ENCODE measurements at places on chromosomes 2 and 18. TPM values are rescaled to one million over a fixed set of nuclear protein-coding genes. Genes with fewer than 3 reads are reported as not detected.

DNA sequence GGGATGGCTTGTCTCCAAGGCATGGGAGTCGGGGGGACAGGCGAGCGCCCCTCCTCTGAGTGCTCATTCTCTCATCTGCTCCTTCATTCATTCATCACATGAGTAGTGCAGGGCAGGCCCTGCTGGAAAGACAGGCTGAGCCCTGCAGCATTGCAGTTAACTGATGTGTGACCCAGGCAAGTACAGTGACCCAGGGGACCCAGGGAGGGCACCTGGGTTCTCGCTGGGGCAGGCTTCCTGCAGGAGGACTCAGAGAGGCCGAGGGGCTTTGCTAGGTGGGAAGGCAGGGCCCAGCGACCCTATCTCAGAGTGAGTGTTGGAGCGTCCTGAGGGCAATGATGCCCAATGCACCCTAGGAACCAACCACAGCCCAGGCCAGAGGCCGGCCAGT lies 30.6 kb downstream of the HJURP start:
- no peak for DNase-seq

The ABCG5 gene
- not detected for polyA plus RNA-seq

The MRPS5 gene
- 45.0 TPM for polyA plus RNA-seq

DNA sequence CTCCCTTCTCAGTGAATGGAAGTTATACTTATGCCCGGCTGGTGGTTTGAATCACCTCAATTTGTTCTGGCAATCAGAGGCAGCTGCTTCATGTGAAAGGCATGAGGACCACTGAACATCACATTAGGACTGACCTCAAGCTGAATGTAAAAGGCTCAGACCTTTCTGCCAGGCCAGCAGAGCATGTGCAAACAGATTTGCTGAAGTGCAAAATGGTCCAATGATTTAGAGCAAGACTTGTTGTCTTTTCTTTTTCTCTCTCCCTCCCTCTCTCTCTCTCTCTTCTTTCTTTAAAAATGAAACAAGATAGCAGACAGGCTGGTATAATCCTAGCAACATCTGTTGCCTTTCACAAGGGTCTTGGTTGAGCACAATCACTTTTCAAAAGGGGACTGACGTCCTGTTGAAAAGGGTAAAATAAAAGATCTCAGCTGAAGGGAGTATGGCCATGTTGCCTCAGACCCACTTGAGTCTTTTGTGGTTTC lies 13.3 kb upstream of the CDH7 start:
- DNase-seq, result no peak

The CDC42EP3 gene
- 191 TPM for polyA plus RNA-seq

- no peak for DNase-seq
Measured at GRCh38 chr2:17594533-17595401, 54.3 kb downstream of the VSNL1 start.

The RNF144A gene
- 0.12 TPM for polyA plus RNA-seq

The HTR2B gene
- polyA plus RNA-seq, result 1.8 TPM

DNA sequence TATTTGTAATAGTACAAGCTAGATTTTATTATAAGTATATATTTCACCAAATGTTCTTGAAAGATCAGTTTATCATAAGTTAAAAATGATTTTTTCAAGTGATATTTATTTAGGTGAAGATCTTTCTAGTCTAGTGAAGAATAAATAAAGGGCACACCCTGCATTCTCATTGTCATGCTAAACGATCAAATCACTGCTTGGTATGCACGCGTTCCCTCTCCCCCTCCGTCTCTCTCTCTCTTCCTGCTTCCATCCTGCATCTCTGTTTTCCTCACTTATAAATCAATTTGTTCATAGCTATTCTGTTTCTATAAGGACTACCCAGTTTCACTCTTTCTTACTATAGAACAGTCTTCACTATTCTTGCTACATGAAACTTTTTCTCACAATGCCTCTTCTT lies 1067.4 kb downstream of the LRP1B start:
- DNase-seq, result no peak

- DNase-seq, result no peak
Measured at GRCh38 chr2:150619607-150620330, 132.3 kb upstream of the RND3 start.

DNA sequence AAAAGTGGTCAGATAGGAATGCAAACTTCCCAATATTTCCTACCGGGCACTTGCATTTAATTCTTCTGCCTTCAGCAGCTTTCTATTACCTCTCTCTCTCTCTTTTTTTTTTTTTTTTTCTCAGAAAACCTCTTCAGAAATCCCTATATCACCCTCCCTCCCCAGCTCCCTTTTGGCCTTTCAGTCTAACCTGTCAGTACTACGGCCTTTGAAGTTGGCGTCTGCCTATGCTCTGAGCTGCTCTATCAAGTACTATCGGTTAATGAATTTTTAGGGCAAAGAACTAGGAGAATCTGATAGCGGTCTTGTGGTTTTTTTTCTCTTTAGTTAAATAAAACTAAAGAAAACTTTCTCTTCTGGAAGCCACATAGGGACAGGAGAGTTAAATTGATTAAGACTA lies 122.4 kb upstream of the MAPRE2 start:
- no peak for DNase-seq

DNA sequence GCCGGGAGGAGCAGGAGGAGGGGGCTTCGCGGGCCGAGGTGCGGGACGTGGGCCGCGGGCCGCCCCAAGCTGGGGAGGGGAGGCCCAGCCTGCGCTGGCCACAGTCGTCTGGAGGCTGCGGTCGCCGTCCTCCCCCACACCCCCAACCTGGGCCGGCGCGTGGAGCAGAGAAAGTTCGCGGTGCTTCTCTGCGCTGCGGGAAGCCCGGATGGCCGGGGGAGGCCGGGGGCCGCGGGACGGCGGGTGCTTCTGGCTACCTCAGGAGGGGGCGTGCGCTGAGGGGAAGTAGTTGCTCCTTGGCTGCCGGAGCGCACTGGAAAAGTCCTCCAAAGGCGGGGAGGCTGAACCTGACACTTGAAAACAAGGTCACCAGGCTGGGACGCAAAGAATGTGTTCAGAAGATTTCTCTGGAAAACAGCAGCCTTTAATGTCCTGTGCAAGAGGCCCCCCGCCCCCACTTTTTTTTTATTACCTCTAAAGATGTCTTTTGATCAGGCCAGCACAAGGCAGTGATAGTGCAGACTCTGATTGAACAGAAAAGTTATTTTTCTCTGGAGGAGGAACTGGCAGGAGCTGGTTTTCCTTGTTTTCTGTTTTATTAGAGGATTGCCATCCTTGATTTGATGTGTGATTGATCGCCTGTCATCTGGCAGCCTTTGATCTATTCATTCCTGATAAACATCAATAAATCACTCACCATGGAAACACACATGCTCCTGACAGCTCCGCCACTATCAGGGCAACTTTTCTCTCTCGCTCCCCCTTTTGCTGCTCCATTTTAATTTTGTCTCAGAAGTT lies 1.6 kb downstream of the TSHZ1 start:
- no peak for DNase-seq

DNA sequence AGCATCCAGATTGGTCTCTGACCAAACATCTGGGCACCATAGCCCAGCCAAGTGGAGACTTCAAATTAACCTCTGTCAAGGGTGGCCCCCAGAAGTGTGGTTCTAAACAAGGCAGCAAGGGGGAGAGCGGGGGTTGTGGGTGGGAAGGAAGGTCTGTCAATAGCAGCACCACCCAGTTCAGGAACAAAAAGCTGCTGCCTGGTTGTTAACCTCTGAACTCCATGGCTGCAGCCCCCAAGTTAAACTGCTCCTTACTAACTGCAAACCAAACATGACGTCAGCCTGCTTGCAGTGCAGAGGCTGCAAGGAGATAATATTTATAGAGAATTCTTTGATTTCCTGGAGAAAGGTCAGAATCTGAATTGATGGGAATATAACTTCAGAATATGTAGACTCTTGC lies 76.5 kb downstream of the ARL4C start:
- DNase-seq, result no peak

GRCh38 chr2:143600116-143600515 lies 470.9 kb downstream of the ARHGAP15 start:
- peak; percentile 4 for DNase-seq

The KIAA2012 gene
- polyA plus RNA-seq, result 0.13 TPM

DNA sequence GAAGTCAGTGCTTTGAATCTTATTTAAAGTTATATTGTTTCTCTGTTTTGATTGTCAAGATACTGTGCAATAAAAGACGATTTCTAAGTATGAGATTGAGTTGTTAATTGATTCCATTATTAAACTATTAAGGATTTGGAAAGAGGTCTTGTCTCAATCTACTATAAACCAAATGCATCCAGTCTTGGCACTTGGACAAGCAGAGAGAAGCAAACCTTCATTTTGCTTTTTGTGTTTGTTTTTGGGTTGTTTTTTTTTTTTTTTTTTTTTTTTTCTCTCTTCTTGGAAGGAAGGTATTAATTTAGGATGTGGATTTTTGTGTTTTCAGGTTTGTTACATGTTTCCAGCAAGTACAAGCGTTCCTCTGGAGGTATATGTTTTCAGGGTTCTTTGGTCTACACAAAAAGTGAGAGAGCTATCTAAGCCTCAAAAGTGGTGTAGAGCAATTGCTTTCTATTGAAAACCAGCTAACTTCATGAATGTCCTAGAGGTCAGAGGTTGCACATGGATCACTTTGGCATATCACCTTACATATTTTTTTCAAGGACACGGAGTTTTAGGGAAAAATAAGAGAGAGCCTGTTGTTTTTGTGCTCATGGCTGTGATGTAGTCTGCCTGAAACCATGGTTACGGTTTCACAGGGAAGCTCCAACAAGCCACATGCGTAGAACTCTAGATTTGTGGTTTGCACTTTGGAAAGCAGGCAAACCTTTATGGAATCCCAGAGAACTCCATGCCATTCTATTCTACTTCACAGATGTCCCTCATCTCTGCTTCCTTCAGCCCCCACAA lies 1.8 kb downstream of the PRKCE start:
- no peak for DNase-seq

GRCh38 chr18:37554399-37554787 lies 11.2 kb downstream of the CELF4 start:
- DNase-seq, result no peak
